ENCODE measurements at places on chromosomes 7 and 10. TPM values are rescaled to one million over a fixed set of nuclear protein-coding genes. Genes with fewer than 3 reads are reported as not detected.

Gene UCMA
- total RNA-seq, result 1.9 TPM

Gene HNRNPA2B1
- total RNA-seq, result 1,097 TPM

Gene TEX47
- total RNA-seq, result not detected

Gene HOXA1
- total RNA-seq, result not detected

Gene AKR1C2
- total RNA-seq, result 1.2 TPM

Gene NPTX2
- total RNA-seq, result 17.0 TPM

Gene WEE2
- total RNA-seq, result 0.04 TPM

DNA sequence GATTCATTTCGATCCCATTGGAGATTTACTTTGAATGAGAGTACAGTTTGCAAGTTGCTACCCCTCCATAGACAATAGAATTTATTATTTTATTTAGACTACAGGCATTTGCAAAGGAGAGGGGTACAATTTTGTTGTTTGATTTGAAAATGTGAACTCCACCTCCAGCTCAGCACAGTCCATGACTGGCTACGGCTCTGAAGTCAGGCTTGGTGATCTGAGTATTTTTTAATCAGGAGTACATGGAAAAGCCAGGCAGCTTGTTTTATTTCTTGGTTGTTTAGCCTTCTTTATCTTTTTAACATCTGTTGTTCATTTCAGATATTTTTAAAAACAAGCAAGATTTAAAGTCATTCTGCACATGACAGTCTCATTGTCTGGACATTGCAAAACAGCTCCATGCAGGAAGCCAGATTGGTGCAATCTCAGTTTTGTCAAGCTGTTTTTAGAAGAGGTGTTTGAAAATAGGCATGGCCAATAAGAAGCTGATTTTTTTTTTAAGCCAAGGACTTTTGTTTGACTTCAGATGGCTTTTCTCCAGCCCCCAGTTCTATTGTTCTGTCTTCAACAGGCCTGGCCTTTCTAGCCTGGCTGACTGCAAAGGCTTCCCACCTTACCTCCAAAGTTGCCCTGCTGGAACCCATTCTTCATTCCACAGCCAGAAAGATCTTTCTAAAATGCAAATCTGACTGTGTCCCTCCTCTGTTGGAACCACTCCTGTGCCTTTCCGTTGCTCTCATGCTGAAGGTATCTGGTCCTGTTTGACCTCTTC lies 12.2 kb downstream of the PLXDC2 start:
- DNase-seq, result peak; percentile 23

- no peak for DNase-seq
These were observed 103.5 kb downstream of the SRI start for GRCh38 chr7:88116235-88116795.

GRCh38 chr10:58784361-58784760 lies 271.7 kb downstream of the BICC1 start:
- DNase-seq, result no peak

- DNase-seq, result no peak
These were observed 155.9 kb downstream of the SEC23IP start for GRCh38 chr10:120048391-120048790.

DNA sequence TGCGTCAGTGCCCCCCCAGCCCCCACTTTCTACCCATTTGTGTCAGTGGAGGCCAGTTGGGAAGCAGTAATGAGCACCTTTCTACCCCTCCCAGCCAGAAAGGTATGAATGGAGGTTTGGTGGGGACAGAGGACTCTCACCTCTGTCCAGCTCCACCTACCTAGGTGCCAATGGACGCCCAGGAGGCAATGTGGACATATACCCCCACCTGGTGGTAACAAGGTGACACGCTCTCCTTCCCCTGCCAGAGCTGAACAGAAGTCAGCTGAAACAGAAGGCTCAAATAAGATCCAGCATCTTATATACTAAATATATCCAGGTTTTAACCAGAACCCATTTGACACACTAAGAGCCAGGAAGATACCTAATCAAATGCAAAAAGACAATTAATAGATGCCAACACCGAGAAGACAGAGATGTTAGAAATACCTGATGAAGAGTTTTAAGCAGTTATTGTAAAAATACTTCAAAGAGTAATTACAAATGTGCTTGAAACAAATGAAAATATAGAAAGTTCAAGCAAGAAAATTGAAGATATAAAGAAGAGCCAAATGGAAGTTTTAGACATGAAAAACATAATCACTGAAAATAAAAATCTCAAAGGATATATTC lies 18.4 kb upstream of the SORCS3 start:
- DNase-seq, result peak; percentile 68

DNA sequence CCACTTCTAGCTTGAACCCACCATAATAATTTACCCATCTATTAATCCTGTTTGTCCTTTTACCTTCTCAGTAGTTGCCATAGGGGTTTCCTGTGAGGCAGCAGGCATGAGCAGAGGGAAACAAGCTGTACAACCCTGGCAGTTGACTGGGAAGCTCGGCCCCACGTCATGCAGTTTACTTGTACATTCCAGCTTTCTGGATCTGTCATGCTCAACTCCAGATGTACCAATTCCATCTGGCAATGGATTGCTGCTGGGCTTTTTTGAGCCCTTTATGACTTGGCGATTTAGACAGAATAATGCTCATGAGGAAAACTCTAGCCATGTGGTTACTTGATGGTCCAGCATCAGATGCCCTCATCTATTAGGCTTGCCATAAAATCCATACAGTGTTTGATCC lies 112.5 kb downstream of the GNAI1 start:
- no peak for DNase-seq

DNA sequence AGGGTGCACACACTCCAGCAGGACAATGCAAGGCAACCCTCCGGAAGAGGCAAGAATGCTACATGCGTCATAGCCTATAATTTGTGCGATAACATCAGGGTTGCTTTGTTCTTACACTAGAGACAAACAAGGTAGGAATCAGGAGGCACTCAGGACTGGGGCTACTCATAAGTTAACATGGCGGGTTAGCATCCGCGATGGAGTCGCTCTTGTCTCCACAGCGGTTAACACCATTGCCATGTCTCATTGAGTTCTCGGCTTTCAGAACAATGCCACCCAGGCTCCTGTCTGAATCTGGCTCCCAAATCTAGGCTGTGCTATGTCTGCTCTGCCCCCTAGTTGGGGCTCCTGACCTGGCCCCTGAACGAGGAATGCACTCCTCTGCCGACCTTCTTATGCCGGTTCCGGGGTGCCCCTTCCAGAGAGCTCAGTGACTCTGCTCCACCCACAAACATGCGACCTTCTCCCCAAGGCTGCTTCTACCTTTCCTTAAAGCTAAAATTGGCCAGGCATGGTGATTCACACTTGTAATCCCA lies 24.9 kb upstream of the SLF2 start:
- DNase-seq, result no peak

DNA sequence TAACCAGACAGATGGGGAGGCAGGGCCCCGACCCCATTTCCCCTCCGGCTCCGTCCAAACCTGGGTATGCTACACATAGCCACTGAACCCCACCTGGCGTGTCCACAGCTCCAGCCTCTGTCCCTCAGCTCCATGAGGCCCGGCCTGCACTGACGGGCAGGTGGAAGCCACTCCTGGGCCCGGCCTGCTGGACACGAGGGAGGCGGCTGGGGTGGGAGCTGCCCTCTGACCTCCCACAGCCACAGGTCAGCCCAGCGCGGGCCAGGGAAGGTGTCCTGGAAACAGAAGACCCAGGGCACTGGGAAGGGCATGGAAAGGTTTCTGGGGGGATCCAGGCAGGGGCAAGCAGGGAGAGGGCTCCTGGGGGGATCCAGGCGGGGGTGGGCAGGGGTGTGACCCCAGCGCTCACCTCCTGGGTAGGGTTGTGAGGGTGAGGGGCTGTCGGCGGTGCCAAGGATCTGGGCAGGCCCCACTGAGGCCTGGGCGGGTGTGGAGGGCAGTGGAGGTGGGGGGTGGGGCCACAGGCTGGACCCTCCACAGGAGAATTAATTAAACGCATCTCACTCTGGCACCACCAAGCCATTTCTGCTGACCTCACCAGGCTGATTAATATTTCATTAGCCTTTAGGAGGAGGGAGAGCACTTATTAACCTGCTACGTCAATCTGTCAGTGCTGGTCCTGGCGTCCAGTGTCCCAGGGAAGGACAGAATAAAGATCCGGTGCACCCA lies 108.9 kb downstream of the UNCX start:
- DNase-seq, result no peak

DNA sequence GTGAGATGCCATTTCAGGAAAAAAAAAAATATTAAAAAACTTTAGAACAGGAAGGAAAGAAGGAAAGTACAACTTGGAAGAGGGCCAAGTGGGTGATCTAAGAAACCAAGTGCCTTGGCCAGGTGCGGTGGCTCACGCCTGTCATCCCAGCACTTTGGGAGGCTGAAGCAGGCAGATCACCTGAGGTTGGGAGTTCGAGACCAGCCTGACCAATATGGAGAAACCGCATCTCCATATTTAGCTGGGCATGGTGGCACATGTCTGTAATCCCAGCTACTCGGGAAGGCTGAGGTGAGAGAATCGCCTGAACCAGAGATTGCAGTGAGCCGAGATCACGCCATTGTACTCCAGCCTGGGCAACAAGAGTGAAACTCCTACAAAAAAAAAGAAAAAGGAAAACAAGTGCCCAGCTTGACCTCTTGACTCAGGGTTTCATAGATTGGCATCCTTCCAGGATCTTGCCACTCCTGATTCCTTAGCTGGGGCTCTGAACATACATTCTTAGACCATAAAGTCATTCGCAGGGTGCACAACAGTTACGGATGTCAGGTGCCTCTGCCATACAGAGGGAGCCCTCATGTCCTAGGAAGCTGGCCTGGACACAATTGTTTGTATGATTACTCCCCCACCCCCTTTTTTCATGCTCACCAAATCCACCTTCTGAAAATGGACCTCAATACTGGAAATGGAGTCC lies 2.1 kb upstream of the GUSB start:
- no peak for DNase-seq

- no peak for DNase-seq
These were observed 142.7 kb upstream of the FZD8 start for GRCh38 chr10:35784751-35785150.

DNA sequence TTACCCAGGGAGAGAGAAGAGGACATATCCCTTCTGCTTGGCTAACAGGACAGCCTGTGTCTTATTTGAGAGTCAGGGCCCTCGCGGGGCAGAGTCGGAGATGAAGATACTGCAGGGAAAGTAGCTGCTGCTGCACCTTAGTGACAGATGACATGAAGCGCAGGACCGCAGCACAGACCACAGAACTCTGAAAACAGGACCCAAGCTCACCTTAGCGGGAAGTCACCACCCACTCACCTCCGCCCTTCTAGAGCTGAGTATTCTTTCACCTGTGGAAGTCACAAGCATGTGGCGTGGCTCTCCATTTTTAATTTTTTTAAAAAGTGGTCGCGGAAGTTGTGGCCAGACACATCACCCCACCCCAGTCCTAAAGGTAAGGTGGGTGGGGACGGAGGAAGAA lies 191.4 kb downstream of the FAM107B start:
- DNase-seq, result no peak

GRCh38 chr7:45221896-45222604 lies 64.5 kb downstream of the RAMP3 start:
- DNase-seq, result no peak

GRCh38 chr10:110850099-110850498 lies 21.6 kb upstream of the PDCD4 start:
- no peak for DNase-seq

DNA sequence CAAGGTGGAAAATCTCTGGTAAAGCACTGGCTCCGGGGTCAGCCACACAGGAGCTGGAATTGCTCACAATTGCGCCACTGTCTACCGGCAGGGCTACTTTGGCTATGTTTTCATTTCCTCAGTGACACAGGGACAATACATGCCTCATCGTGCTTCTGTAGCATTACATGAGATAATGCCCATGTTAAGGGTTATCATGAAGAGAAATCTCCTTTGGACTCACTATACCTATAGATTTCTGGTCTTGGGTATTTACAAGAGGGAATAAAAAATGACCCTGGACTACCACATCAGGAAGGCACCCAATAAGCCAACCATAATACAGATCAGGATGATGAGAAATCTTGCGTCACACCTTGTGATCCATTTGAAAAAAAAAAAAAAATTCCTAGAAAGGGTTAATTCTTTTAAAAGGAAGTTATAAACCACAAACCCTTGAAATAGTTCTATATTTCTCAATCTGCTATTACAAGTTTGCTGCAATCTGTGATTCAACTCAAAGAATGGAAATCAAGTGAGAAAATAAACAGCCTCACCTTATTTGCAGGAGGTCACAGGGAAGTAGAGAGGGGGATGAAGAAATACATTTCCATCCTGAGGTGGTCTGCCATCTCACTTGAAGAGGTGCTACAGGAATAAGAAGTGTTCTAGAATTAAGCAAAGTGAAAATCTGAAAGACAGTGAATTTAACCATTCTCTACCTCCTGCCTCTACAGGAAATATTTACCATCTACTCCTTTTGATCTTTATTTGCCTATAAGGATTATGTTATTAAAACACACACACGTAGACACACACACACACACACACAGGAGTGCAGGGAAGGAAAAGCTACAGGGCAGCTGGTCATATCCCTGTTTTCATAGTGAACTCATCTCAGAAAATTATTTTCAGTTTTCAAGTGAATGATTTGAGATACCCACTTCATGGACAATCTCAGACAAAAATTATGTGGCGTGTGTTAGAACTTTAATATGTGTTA lies 231.3 kb upstream of the CELF2 start:
- no peak for DNase-seq
